Kidney (tissue), 22 donors: ENCODE measurements at places on chromosomes 13 and 19. TPM values are rescaled to one million over a fixed set of nuclear protein-coding genes. Genes with fewer than 3 reads are reported as not detected.

PTPRH gene
- polyA plus RNA-seq, result not detected

VWA8 gene
- polyA plus RNA-seq, result 6.4 TPM

IFNL1 gene
- not detected for polyA plus RNA-seq

CALR3 gene
- polyA plus RNA-seq, result not detected
